C1 segment of cervical spinal cord (tissue), 14 donors: ENCODE measurements at places on chromosomes 4 and X.

- no peak for DNase-seq
Observed at GRCh38 chr4:122766950-122767349, 34.4 kb downstream of the BBS12 start.

DNA sequence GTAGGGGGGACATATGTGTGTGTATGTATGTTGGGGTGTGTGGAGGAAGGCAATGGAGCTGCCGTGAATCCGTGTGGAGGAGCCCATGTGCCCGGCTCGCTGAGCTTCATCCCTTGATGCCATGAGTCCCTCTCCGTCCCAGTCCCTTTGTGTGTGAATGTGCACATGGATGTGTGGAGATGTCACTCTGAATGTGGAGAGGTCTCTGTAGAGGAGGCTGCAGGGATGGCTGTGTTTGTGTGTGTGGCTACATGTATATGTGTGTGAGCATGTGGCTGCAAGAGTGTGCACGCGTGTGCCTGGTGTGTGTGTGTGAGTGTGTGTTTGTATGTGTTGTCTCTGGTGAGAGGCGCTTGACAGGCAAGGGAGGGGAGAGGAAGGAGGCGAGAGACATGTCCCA, 1.3 kb downstream of the DLG3 start:
- DNase-seq, result no peak

DNA sequence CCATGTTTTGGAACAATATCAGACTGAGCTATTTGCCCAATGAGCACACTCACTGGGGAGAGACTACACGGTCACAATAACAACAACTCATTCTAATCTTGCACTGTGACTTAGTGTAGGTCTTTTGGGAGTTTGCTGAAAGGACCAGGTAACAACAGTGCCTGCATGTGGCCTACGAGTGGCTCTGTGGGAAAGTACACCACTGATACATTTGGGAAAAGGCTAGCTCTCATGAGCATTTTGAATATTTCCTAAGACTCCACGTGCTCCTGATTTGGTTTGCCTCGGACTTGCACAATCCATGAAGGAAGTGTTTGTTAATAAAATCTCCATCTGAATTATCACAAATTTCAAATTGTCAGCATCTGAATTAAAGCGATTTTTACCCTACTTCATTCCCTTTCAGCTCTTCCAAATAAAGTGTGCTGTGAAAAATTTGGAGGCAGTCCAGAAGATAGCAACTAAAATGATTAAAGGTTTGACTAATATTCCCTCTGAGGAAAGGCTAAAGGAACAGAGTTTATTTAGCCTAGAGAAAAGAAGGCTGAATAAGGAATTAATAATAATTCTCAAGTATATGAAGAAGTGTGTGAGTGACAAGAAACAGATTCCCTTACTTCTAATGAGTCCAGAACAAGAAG, 406.4 kb downstream of the PPARGC1A start:
- DNase-seq, result no peak

- DNase-seq, result no peak
Observed at GRCh38 chrX:29580560-29580959, 634.8 kb upstream of the MAGEB2 start.

DNA sequence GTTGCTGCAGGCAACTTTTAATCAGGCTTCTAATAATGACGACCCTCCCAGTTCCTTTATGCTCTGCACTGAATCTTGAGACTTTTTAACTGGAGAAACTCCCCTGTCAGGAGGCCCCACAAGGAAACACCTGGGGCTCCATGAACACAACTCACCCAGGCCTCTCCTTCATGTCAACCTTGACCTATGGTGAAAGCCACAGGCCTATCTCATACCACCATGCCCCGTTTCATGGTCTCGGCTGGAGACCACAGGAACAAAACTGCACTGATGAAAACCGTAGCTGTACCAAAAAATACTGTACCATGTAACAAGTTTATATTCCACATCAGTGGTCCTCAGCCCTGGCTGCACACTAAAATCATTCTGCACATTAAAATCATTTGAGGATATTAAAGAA, 57.0 kb downstream of the ZNF827 start:
- DNase-seq, result no peak

GRCh38 chr4:40909363-40909876, 159.7 kb downstream of the NSUN7 start:
- DNase-seq, result no peak

DNA sequence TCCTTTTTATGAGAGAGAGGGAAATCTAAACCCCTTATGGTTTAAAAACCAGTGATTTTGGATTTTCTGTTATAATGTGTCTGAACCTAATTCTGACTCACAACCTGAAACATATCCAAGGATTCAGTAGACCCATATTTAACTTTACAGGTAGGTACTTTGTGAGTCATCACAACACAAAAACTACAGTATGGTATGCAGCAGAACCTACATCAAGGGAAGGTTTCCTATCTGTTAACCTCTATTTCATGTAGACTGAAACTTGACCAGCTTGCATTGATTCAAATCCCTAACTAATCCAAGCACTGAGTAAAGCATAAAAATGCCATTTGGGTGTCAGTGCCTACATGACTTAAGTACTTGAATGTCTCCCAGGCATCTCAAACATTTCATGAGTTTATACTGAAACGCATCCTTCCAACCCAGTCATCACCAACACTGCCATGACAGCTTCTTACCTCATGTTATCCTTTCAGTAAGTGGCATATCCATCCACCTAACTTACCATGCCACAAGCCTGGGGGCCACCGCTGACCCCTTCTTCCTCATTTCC, 4.3 kb upstream of the ARHGAP10 start:
- no peak for DNase-seq

DNA sequence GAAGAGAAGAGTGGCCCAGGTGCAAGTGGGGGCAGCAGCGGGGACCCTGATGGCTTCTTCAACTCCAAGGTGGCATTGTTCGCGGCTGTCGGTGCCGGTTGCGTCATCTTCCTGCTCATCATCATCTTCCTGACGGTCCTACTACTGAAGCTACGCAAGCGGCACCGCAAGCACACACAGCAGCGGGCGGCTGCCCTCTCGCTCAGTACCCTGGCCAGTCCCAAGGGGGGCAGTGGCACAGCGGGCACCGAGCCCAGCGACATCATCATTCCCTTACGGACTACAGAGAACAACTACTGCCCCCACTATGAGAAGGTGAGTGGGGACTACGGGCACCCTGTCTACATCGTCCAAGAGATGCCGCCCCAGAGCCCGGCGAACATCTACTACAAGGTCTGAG, 11.4 kb downstream of the EFNB1 start:
- DNase-seq, result no peak

DNA sequence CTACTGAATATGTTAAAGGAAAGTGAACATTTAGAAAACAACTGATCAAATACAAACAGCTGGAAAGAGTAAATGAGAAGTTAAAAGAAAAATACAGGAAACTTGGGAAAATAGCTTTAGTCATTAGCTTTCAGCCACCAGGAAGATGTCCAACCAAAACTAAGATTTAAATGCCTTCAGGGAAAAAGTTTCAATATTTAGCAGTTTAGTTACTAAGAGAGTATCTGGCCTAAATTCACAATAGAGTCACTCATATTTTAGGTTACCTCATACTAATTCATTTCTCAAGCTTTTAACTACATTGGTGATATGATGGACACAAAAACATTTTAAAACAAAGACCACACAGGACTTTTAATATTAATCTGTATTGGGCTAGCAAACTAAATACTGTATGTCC, 13.1 kb upstream of the KLHL13 start:
- no peak for DNase-seq

GRCh38 chr4:53171797-53172196, 194.1 kb downstream of the SCFD2 start:
- DNase-seq, result no peak

GRCh38 chrX:71953946-71954345, 43.3 kb downstream of the NHSL2 start:
- no peak for DNase-seq

GRCh38 chr4:91472046-91472445, 831.7 kb upstream of the GRID2 start:
- no peak for DNase-seq

DNA sequence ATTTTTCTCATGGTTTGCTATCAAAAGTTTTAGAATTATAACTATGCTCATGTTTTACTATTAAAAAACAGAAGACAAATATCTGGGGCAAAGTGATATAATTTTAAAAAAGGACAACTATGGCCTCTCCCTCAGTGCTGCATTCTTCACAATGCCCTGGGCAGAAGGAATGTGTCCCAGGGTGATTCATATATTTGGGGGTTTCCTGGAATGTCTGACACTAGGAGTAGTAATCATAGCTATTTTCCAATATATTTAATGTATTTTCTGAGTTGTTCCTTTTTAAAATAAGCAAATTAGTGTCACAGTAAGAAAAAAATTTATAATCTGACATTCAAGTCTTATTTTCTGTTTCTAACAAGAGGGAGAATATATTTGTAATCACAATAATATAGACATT, 281.7 kb downstream of the UNC5C start:
- no peak for DNase-seq

DNA sequence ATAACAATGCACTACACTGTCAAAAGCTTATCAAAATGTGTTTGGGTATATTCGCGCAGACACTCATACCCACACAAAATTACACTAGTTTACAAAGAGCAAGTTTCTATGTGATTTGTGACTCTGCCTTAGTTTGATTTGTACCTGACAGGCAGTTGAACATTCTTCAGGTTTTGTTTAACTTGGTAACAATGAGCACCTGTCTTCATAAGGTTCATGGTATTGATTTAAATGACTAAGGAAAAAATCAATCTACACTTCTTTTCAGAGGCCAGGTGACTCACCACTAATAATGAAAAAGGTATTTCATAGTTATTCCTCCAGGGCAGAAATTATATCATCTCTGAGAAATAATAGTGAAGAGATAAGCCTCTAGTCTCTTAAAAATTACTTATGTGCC, 1114.6 kb upstream of the AGA start:
- no peak for DNase-seq

GRCh38 chr4:85102606-85103005, 136.1 kb upstream of the WDFY3 start:
- DNase-seq, result no peak

DNA sequence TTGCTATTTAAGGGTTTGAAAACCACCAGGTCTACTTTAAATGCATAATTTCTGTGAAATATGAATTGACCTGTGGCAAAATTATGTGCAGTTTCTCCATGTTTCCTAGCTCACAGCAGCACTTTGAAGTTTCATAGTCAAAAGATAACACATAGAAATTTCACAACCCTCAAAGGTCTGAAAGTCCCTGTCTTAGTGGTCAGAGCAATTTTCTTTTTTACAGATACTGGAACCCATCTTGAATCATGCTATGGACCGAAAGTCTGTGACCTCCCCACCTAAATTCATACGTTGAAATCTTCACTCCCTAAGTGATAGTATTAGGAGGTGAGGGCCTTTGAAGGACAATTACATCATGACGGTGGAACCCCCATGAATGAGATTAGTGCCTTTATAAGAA, 240.4 kb upstream of the BMP3 start:
- no peak for DNase-seq

DNA sequence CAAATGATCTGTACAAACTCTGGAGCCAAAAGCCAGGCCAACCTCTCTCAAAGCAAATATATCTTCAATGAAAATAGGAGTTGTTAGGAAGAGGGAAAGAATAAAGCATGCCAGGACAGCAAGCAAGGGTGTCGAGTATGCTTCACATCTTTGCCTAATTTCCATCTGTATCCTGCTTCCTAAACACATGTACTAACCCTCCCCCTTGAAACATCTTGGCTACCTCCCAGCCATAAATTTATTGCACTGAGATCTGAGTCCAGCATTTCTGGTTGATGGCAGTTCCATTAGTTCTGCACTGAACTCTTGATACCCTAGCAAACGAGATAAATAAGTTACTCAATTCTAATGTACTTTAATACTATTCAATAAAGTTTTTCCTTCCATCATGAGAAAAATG, 430.5 kb upstream of the TRAM1L1 start:
- no peak for DNase-seq

- no peak for DNase-seq
Observed at GRCh38 chr4:58163156-58163555, 1053.0 kb upstream of the IGFBP7 start.

DNA sequence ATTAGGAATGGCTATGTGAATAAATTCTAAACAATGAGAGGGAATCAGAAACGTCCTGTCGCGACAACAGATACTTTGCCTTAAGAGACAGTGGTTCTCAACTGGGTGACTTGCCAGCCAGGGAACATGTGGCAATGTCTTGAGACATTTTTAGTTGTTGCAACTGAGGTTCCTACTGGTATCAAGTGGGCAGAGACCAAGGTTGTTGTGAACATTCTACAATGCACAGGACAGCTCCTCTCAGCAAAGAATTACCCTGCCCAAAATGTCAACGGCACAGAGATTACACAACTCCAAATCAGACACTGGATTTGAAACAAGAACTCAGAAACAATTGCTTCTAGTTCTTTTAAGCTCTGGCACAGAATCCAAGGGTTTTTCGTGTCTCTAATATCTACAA, 128.6 kb downstream of the ARHGAP6 start:
- no peak for DNase-seq

DNA sequence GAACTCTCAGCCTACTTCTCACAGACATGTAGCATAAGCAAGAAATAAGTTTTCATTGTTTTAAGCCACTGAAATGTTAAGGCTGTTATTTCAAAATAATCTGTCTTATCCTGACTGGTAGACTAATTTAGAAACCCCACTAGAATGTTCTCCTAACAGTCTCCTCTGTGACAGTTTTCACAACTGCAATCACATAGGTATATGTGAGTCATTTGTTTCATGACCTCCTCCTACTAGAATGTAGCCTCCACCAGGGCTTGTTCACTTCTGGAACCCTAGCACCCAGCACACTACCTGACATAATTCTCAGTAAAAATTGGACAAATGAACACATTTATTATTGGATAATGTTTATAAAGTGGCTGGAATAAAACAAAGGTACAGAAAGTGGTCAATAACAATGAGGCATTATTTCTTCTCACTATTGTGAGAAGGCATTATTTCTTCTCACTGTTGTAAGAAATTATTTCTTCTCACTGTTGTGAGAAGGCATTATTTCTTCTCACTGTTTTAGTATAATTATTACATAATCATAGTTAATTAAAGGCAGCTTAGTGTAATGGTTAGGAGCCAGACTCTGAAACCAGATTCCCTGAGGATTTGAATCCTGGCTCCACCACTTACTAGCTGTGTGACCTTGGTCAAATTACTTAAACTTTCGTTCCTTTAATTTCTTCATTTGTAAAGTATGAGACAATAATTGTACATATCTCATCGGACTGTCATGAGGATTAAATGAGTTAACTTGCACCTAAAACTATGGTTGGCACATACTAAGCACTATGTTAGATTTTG, 251.5 kb downstream of the RASL11B start:
- no peak for DNase-seq

DNA sequence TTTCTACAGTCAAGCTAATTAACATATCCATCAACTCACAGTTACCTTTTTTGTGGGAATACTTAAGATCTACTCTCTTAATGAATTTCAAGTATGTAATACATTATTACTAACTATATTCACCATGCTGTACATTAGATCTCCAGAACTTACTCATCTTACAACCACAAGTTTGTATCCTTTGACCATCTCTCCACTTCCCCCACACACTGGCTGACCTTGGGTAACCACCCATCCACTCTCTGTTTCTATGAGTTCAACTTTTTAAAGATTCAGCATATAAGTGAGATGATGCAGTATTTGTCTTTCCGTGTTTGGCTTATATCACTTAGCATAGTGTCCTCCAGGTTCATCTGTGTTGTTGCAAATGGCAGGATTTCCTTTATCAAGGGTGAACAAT, 30.5 kb upstream of the MAGED1 start:
- DNase-seq, result no peak

- DNase-seq, result peak; percentile 92
Observed at GRCh38 chr4:98995183-98996055, at the start of gene METAP1. METAP1 (plus strand) TSS chr4:98995721; CDS start chr4:98995754, 33 bp downstream.
